ENCODE measurements at places on chromosomes 13 and 19.

DNA sequence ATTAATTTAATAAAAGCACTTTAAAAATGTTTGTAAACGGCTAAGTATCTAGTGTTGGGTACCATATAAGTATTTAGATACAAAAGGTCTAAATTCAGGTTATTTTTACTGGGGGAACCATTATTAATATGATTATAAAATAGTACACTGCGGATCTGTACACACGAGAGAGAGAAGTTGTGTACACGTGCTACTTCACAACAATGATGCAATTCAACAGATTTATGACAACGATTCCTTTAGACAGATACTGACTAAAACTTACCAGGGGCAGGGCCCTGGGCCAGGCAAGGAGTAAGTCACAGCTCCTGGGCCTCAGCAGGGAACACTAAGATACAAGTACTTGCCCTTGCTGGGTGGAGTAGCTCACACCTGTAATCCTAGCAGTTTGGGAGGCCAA is 29.1 kb upstream of the TPTE2 start:
- no peak for DNase-seq

DNA sequence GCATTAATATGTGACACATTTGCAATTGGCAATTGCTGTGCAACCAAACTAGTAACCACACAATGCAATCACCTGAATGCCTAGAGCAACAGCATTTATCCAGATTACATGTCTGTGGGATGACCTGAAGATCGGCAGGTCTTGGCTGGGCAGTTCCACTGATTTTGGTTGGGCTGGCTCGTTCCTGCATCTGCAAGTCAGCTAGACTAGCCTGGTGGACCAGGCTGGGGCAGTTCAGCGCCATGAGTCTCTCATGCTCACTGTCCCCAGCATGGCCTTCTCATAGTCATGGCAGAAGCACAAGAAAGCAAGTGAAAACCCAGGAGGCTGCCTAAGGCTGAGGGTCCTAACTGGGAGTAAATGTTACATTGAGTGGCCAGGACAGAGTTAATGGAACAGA is 229.1 kb upstream of the TSHZ3 start:
- DNase-seq = no peak

GRCh38 chr13:25943081-25943480 is 108.7 kb downstream of the SHISA2 start:
- DNase-seq = no peak

DNA sequence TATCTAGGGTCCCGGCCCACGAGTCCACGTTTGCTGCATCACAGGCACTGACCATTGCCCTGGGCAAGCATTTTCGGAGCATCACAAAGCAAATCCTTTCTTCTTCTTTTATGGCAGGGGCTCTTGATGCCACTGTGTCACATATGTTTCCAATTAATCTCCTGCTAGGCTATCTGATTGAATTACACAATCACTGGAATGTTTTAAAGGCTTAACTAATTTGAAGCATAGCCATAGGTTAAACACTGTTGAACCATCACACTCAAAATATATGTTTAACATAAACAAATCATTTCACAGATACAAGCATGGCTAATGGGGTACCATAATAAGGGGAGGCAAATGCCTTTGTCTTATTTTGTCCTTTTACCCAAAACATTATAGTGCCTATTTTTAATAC is 338.3 kb downstream of the POU4F1 start:
- peak; percentile 4 for DNase-seq

DNA sequence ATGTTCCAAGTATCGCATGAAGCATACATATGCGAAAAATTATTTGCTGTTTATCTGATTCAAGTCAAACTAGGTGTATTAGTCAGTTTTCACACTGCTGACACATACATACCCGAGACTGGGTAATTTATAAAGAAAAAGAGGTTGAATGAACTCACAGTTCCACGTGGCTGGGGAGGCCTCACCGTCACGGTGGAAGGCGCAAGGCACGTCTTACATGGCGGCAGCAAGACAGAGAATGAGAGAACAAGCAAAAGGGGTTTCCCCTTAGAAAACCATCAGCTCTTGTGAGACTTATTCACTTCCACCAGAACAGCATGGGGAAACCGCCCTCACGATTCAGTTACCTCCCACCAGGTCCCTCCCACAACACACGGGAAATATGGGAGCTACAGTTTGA is 13.0 kb upstream of the PROZ start:
- DNase-seq = no peak

GRCh38 chr19:11769995-11770394 is 3.2 kb downstream of the ZNF441 start:
- no peak for DNase-seq

GRCh38 chr13:86765462-86765861 is 905.7 kb upstream of the SLITRK5 start:
- DNase-seq = no peak

DNA sequence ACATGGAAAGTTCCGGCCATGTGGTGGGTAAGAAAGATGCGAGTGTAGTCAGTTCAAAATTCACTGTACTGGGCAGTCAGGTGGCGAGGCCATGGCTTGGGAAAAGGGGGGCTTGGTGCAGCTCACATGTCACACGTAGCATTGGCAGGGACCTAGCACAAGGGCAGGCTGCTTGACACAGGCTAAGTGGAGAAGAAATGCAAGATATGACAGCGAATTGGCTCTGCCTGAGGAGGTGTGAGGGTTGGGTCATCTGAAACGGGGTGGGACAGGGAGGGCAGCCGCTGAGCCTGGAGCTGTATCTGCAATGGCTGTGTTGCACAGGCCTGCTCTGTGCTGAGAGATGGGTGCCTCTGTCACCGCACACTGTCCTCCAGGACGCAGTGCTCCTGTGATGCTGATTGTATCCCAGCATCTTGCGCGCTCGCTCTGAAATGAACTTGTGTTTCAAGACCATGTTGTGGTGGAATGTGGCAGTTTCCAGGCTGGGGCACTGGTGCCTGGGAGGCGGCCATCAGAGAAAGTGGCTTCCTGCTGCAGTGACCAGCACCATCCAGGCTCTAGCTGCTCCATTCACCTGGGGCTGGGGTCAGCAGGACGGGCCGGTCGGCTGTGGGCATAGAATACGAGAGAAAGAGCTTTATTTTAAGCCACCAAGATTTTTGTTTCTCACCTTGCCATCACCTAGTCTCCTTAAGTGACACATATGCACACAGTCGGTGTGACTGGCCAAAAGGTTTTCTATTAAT is 70.3 kb downstream of the TEX29 start:
- DNase-seq = no peak

DNA sequence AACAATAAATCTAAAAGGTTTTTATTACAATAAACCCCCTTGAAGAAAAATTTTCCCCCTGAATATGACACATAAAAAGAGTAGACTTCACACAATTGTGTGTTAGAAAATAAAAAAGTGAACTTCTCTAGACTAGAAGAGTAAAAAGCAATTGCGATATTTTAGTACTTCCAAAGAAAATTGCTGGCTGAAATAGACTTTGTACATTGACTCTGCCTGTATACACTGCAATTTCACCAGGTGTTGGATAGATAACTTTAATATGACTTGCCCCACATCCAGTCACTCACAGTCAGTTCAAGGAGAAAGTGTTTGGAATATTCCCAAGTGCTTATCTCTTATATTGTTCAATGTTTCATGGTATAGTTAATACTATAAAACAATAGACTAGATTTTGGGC is 1780.1 kb upstream of the PCDH20 start:
- no peak for DNase-seq

DNA sequence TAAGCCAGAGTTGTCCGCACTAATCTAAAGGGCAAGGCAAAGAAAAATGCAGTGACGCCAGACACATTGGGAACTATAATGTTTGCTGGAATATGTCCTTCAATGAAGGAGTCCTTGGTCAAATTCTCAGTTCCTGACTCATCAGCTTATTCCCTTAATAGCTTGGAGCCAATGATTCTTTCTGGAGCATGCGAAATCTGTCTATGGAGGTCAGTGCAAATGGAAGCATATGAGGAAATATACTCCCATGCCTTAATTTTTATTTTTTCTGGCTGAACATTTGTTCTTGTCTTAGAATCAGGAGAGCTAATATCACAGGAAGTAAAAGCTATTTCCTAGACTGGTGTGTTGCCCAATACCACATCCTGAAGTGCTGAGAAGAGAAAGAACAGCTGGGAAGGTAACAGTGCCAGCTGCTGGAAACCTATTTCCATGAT is 289.8 kb upstream of the SPRY2 start:
- DNase-seq = no peak

GRCh38 chr19:51765086-51765485 is 4.1 kb downstream of the FPR2 start:
- no peak for DNase-seq

- DNase-seq = no peak
These were observed 1.6 kb downstream of the SERTAD3 start for GRCh38 chr19:40442328-40443130.

- DNase-seq = no peak
These were observed 532.8 kb downstream of the UQCRFS1 start for GRCh38 chr19:28680111-28680510.

DNA sequence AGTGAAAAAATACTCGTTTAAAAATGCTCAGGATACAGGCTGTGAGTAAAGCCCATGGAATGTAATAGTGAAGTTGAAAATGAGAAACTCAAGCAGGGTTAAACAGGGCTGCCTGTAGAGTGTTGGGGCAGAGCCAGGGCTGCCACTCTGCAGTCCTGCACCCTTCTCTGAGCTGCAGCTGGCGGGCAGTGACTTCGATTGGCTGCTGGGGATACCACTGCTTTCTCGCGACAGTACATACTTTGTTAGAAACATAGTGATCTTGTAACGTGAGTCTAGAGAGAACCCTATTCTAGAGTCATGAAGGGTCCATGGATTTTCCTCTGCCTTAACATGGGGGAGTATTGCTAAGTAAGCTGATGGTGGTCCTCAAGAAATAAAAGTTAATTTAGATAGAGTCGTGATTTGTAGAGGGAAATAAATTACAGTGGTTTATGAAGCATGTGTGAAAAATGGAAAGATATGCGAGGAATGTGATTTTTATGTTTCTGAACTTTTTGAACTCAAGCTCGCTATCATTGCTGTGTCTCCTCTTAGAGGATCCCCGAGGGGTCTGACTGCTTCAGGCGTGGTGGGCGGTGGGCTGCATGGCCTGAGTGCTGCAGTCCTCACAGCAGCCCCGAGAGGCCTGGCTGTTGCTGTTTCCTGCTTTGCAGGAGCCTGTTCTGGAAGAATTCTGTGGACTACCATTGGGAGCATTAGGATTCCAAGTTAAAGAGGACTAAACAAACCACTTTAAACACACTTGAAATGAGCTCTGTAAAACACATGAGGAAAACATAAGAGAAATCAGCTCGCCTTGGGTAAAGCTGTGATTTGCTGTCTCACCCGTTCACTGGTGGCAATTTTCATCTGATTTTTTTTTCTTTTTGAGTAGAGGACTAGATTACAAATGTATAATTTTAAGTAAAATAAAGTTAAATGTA is 95.7 kb downstream of the ARHGEF7 start:
- peak; percentile 96 for DNase-seq

- DNase-seq = no peak
These were observed 361.5 kb downstream of the ENOX1 start for GRCh38 chr13:43425234-43425633.

DNA sequence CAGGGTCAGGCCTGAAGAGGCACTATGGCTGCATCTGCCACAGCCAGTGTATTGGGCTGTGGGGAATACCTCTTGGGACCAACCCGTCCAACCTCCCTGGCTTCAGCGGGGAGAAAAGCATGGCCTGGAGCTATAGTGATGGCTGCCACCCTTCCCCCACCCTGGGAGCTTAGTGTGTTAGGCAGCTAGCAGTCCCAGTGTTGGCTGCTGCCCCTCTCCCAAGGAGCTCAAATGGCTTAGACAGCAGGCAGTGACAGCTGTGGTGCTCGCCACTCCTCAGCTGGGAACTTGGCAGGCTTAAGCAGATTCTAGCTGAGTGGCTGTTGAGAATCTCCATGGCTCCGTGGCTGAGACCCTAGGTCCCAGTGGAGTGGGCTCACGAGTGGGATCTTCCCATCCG is 19.7 kb downstream of the ACOD1 start:
- DNase-seq = no peak

DNA sequence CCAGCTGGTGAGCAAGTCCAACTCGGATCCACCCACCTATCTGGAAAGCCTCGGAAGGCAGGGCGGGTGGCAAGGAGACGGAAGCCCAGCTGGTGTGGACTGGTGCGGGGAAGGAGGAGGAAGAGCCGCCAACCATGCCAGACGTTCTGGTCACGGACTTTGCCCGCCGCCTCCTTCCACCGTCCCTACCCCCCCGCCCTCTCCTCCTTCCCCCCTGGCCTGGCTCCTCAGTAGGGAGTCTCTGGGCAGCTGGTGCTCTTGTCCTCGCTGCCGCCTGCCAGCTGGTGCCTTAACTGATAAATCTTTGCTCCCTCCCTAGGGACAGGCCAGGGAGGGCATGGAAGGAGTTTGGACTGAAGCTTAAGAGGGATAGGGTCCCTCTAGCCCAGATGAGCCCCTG is 4.8 kb downstream of the SYNGR4 start:
- DNase-seq = no peak

DNA sequence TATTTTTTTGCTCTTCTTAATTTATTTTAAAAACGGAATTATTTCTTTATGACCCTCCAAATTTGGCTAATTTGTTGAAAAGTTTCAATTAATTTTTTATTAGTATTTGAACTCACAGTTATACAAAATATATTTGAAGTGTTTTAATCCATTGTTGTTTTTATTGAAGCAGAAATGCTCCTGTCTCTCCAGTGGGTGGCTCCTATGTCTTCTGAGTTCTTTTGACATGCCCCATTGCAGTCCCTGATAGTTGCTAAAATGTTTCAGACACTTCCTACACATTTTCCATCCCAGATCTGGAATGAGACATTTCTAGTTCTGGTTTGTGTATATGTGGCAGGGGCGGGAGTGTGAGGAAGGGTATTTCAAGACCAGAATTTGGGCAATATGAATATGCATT is 579.4 kb upstream of the PRR20A start:
- DNase-seq = no peak

DNA sequence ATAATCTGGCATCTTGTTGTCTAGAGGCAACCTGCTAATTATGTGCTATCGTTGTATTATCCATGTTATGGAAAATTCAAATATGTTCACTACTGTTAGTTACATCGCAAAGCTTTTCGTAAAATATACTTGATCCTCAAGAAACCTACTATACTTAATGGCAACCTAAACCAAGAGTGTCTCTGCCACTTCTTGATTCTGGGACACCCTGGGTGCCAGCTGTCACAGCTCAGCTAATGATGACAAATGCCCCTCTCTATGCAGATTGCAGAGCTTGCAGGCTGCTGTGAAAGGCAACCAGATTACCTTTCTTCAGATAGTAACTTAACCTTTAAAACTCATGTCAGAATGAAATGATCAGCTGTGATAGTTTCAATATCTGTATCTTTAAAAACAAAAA is 8.9 kb upstream of the MAB21L1 start:
- DNase-seq = no peak

- DNase-seq = no peak
These were observed 28.0 kb downstream of the SH3GL1 start for GRCh38 chr19:4372165-4373012.
